ENCODE measurements at places on chromosomes 11 and 22. TPM values are rescaled to one million over a fixed set of nuclear protein-coding genes. Genes with fewer than 3 reads are reported as not detected.

DNA sequence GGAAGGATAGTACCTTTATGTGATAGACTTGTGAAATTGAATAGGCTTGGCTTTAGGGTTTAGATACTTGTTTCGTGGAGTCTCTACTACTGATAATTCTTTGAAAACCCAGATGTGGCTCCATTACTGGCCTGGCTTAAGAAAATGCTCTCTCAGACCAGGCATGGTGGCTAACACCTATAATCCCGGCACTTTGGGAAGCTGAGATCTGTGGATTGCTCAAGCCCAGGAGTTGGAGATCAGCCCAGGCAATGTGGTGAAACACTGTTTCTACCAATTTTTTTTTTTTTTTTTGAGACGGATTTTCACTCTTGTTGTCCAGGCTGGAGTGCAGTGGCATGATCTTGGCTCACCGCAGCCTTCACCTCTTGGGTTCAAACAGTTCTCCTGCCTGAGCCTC, 40.9 kb downstream of the ATG13 start:
- no peak for DNase-seq

- DNase-seq = peak; percentile 92
These were observed 22.8 kb downstream of the NPAT start for GRCh38 chr11:108199446-108200321.

DNA sequence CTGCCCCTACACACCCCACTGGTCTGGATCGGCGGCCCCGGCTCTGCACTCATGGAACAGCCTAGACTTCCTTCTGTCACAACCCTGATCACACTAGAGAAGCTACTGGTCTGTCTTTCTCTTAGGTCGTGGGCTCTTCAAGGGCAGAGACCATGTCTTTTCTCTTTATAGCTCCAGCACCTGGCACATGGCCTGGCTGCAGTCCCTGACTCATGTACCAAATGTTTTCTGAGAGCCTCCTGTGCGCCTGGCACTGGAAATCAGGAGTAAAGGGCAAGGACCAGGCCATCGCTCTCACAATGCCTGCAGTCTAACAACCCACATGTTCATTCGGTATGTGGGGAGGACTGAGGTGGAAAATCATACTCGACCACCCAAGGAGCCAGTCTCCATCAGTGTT, 7.5 kb downstream of the ASCC2 start:
- DNase-seq = no peak

DNA sequence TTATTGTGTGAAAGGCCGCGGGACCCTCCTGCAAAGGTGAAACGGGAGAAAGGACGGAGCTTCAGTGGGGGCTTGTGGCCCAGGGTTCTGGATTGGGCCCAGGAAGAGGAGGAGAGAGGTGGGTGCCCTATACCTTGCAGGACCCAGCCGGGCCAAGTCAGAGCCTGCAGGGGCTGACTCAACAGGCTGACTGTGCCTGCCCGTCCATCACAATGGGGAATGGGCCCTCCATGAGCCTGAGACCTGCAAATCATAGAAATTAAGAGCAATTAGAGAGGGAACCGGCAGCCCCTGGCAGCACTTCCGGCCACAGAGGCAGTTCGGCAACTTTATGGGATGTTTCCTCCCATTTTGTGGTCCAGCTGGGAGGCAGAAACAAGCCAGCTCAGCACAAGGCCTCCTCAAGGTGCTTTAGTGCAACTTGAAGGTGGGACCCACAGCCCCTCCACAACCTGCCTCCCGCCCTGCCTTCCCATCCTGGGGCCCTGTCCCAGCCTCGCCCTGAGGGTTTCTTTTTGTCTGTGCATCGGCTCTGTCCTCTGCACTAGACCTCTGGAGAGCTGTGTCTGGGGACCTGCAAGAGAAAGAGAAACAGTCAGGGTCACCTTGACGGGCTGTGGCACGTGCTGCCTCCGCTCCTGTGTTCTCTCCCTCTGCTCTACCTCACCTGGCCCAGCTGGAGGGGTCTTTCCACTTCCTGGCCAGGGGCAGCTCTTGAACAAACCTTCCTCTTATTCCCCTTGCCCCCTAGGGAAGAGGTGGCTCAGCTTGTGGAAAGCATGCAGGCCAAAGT, 19.1 kb upstream of the NECTIN1 start:
- DNase-seq = no peak

DNA sequence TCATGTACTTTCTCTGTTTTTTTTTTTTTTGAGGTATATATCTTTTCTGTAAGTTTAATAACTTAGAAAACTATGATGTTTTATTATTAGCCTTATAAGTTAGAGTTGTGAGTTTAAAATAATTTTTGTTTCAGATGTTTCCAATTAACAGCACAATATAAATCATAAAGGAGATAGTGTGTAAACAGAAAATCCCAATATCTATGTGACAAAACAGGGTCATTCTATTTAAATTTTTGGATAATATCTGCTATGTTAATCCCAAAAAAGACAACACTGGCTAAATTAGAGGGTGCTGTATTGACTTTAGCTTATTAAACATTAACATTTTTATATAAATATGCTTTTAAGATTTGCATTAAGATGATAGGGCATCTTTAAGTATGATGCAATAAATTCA, 318.1 kb upstream of the CTSC start:
- DNase-seq = no peak

DNA sequence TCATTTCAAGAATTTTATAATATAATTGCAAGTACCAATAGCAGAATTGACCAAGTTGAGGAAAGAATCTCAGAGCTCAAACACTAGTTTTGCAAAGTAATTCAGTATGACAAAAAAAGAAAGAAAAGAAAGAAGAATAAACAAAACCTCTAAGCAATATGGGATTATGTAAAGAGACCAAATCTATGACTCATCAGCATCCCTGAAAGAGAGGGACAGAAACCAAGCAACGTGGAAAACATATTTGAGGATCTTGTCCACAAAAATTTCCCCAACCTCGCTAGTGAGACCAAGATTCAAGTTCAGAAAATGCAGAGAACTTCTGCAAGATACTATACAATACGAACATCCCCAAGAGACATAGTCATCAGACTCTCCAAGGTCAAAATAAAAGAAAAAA, 203.7 kb upstream of the DDI1 start:
- no peak for DNase-seq

- no peak for DNase-seq
These were observed 32.2 kb upstream of the BID start for GRCh38 chr22:17806437-17806836.

- DNase-seq = no peak
These were observed 92.4 kb downstream of the RTL6 start for GRCh38 chr22:44405661-44406060.

GRCh38 chr11:11709447-11710239, 87.8 kb upstream of the GALNT18 start:
- no peak for DNase-seq

- DNase-seq = no peak
These were observed 430 bp downstream of the CDC42EP1 start for GRCh38 chr22:37560608-37561211.

GRCh38 chr11:74683941-74684481, 47.2 kb downstream of the CHRDL2 start:
- no peak for DNase-seq

DNA sequence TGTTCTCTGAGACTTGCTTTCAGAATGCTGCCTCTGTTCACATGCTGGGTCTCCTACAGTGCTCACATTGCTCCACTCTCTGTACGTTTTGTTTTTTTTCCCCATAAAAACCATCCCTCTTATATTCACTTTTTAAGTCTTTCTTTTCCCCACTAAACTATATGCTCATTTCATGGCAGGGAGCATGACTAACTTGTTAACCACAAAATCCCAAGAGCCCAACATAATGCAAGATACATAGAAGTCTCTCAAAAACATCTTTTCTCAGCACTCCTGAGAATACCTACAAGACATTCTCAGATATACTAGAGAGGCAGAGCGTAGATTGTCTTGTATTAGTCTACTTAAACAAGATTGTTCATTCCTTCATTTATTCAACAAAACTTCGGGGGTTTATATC, 73.3 kb downstream of the FAM76B start:
- DNase-seq = no peak

- no peak for DNase-seq
These were observed 369 bp downstream of the XRRA1 start for GRCh38 chr11:74948546-74948897.

DNA sequence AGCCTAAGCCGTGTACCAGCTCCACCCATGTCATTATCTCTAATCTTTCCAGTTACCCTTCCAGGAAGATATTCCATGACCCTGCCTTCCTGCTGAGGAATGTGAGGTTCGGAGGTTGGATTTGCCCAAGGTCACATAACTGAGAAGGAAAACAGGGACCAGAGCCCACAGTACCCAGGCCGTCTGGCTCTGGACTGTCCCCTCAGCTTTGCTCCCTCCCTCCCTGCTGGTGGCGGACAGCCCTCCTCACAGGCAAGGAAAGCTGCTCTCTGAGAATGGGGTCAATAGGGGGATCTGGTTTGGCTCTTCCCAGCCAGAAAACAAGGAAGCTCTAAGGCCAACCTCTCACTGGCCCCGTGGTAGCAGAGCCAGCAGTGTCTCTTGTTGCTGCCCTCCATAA, 63.3 kb downstream of the SYN3 start:
- no peak for DNase-seq

The IRAG1 gene
- total RNA-seq = not detected

The CEND1 gene
- 0.25 TPM for total RNA-seq

The MICAL3 gene
- total RNA-seq = 32.4 TPM

The BTG4 gene
- total RNA-seq = 0.98 TPM

The C1QTNF4 gene
- not detected for total RNA-seq
